ENCODE measurements at places on chromosomes 3 and 15.

- DNase-seq = no peak
These were observed 202.0 kb downstream of the ATP8B4 start for GRCh38 chr15:49916998-49917397.

DNA sequence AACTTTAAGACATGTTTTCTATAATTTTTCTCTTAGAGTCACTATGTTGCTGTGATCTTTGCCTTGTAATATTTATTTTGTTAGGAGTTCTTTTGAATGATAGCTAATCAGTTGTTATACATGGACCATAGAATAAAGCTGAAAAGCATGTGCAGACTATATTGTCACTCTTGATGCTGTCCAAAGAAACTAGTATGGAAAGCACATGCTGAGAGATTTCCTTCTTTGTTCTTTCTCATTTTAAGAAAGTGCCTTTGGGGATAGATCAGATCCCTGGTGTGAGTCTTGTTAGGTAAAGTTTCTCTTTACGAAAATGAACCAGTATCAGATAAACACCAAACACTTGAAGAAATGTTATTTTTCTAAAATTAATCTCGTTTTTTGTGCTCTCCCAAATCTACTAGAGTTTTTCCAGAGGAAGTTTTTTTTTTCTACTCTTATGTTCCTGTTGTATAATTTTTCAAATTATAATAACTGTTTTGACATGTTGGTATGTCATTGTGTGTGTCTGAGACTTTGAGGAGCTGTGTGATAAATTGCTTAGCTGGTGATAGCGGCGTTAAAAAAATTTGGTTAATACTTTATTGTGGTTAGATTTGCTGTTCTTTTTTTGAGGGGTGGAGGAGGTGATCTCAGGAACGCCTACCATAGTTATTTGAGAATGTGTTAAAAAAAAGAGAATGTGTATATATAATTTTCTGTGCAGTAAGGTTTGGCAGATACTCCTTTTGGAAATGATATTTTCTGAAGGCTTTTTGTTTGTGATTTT lies 2.2 kb downstream of the PIAS1 start:
- no peak for DNase-seq

DNA sequence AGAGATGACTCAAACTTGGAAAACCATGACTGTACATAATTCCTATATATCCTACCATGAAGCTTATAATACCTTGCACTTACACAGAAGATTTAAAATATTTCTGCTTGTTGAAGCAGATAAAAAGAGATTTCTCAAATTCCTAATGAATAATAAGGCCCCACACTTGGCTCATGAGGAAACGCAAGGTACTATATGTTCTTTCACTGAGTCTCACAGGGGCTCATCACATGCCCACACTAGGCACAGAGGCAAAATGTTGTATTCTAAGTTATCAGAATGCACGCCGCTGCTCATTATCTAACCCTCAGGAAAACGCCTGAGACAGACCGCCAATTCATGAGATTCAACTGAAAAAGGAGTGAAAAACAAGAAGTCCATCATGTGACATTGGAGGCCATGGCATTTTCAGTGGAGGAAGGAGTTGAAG lies 5.6 kb downstream of the MYO1E start:
- no peak for DNase-seq

DNA sequence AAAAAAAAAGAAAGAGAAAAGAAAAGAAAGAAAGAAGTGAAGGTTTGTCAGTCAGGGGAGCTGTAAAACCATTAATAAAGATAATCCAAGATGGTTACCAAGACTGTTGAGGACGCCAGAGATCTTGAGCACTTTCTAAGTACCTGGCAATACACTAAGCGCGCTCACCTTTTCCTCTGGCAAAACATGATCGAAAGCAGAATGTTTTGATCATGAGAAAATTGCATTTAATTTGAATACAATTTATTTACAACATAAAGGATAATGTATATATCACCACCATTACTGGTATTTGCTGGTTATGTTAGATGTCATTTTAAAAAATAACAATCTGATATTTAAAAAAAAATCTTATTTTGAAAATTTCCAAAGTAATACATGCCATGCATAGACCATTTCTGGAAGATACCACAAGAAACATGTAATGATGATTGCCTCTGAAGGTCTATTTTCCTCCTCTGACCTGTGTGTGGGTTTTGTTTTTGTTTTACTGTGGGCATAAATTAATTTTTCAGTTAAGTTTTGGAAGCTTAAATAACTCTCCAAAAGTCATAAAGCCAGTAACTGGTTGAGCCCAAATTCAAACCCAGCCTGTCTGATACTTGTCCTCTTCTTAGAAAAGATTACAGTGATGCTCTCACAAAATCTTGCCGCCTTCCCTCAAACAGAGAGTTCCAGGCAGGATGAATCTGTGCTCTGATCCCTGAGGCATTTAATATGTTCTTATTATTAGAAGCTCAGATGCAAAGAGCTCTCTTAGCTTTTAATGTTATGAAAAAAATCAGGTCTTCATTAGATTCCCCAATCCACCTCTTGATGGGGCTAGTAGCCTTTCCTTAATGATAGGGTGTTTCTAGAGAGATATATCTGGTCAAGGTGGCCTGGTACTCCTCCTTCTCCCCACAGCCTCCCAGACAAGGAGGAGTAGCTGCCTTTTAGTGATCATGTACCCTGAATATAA lies 2.0 kb downstream of the B2M start:
- DNase-seq = no peak

- no peak for DNase-seq
These were observed 35.2 kb downstream of the DNASE1L3 start for GRCh38 chr3:58175437-58176184.

- no peak for DNase-seq
These were observed 318.9 kb upstream of the CHRM5 start for GRCh38 chr15:33649217-33649933.

DNA sequence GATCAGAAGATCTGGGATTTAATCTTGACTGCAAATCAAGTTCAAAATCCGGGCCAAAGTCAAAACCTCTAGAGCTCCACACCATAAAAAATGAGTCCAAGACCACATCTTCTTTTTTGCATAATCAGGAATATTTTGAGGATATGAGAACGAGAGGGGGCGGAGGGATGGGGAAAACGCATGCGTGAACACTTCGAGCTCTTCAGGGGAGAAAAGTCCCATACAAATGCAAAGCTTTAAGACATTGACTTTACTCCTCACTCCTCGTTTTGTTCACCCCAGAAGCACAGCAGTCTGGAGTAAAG lies 68.2 kb downstream of the SUMF1 start:
- no peak for DNase-seq

GRCh38 chr3:172530566-172530965 lies 7.3 kb upstream of the TNFSF10 start:
- DNase-seq = no peak

GRCh38 chr3:39254806-39255449 lies 24.9 kb downstream of the CX3CR1 start:
- no peak for DNase-seq

DNA sequence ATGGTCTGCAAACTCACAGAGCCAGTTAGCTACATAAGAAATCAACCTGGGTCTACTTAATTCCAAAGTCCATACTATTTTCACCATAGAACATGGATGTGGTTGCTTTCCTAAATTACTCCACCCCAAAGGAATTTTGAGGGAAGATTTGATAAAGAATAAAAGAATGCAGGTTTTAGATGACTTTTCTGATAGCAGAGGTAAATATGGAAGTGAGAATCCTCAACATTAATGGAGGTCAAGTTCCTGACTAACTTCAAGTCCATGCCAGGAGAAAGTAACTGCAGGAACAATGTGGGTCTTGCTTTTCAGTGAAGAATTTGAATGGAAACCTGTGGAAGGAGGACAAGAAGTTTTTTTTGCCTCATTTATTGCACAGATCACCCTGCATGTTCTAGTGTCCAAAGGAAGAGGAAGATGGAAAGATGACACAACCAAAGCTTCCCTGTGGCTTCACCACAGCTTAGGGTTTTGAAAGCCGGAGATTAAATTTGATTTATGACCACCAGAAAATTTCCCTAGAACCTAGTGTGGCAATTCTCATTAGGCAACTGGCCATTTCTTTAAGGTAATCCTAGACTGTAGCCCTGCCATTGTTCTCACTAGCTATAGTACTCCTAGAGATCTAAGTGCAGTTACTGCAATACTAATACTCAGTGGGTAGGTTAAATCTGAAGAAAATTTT lies 429.7 kb downstream of the RAP2B start:
- no peak for DNase-seq

GRCh38 chr3:67624078-67624477 lies 30.3 kb downstream of the SUCLG2 start:
- DNase-seq = no peak

DNA sequence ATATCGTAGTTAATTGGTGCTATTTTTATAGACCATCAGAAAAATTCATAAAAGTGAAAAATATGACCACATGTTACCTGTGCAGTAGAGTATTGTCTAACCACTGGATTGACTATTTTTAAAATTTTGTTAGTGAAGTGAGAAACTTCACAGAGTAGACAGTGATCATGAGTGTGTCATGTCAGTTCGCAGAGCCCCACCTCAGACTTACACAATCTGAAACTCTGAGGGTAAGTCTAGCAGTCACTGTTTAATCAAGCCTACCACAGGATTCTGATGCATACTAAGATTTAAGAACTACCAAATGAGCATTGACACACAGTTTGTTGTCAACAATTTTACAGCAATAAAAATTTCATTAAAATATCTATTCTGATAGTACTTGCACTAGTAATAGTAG lies 552.9 kb upstream of the SUCLG2 start:
- no peak for DNase-seq

- DNase-seq = no peak
These were observed 34.8 kb downstream of the CHRD start for GRCh38 chr3:184414418-184415202.

DNA sequence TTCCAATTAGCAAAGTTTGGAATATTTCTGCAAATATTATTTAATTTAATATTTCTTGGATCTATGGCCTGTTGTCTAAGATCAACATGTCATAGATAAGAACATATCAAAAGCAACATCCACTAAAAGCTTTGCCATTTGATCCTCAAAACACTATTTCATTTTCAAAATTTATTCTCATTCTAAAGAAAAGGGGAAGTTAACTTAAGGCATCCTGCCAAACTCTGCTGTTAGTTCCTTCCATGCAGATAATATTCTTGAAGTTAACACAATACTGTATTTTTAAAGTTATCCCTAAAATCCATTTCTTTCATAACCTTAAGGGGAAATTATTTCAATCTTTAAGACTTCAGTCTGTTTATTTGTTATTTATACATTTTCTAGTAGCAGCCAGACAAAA lies 28.2 kb upstream of the GBE1 start:
- DNase-seq = no peak

GRCh38 chr3:18295171-18295920 lies 129.8 kb downstream of the SATB1 start:
- no peak for DNase-seq

DNA sequence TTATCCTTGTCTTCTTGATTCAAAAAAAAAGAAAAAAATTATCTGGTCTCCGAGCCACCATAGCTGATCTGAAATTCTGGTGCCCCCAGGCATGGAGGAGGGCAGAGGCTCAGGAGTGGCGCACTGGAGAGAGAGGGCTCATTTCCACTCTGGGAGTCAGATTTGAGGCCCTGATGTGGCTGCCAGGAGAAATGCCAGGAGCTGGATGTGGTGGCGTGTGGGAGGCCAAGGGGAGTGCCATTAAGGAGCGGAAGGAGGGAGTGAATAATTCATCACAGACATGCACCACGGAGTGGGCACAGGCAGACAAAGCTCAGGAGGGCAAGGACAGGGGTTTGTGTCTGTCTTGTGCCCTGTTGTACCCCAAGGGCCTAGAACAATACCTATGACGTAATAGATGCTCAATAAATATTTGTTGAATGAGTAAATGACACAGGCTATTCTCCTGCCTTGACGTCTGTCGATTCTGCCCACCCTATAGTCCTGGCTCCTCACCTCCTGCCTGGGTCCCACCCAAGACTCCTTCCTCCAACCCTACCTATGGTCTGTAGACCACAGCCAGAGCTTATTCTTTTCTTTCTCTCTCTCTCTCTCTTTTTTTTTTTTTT lies 12.0 kb upstream of the GRIP2 start:
- no peak for DNase-seq

DNA sequence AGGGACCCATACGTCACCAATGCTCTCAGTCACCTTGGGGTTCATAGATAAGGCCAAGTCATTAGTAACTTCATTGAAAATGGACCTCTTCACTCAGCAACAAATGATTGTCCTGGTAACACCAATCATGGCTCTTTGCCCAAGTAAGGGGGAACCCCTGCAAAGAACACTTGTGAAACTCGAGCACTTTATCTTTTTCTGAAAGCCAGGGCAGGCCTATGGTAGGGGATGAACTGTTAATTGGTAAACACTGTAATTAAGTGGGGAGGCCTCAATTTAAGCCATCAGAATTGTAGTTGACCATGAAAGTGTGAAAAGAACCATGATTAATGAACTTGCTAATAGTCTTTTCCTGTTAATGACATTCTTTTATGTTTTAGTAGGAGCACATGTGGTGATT lies 73.3 kb downstream of the ABHD5 start:
- no peak for DNase-seq

- no peak for DNase-seq
These were observed 183.6 kb downstream of the AGBL1 start for GRCh38 chr15:86263230-86263629.

DNA sequence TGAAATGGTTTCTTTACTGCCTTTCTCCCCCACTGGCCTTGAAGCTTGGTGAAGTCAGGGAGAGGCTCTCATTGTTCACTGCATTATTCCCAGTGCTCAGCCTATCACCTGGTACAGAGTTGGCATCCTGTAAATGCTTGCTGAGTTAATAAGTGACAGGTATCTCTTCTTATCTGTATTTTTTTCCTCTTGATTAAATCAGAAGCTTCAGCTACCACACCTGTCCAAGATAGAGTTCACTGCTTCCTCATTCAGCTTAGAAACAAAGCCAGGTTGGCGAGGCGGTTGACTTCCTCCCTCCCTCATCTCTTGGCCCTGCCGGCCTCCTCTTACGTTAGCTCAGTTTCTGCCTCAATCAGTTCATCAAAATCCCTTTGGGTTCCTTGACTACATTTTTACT lies 142.8 kb downstream of the LIPC start:
- no peak for DNase-seq

DNA sequence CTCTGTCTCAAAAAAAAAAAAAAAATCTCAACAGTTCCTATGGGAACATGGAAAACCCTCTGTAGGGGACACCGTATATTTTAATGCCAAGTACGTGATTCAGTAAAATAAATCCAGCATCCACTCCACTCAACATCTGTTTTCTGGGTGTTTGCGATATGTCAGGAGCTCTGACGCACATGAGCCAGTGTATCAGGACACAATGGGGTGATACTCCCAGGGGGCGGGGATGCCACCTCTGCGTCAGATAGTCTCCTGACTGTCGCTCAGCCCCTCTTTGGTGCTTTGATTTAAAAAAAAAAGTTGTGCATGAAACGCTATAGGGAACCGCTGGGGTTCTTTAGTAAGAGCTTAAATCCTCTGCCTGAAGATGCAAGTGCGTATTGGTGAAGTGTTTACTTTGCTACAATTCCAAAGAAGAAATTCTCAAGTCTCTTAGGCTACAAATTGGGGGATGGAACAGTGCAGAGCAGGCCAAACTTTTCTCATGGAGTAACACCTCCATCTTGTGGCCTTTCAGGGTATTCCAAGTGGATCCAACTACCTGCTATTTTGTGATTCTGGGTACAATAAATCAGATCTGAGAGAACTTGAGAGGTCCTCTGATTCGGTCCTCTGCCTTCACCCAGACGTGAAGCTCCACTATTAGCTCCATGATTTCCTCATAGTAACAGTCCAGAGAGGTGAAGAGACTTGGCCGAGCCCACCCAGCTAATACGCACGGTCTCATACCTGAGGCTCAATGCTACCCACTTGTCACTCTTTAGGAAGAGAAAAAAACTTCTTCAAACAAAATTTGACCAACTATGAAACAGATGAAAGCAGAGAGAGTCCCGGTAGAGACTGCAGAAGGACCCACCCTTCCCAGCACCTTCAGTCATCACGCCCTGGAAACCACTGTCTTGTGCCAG lies 9.3 kb upstream of the NR2E3 start:
- peak; percentile 66 for DNase-seq

- no peak for DNase-seq
These were observed 15.4 kb upstream of the VPS8 start for GRCh38 chr3:184796551-184796950.
